AG10803 (cell line): ENCODE measurements at places on chromosomes 6 and 20.

DNA sequence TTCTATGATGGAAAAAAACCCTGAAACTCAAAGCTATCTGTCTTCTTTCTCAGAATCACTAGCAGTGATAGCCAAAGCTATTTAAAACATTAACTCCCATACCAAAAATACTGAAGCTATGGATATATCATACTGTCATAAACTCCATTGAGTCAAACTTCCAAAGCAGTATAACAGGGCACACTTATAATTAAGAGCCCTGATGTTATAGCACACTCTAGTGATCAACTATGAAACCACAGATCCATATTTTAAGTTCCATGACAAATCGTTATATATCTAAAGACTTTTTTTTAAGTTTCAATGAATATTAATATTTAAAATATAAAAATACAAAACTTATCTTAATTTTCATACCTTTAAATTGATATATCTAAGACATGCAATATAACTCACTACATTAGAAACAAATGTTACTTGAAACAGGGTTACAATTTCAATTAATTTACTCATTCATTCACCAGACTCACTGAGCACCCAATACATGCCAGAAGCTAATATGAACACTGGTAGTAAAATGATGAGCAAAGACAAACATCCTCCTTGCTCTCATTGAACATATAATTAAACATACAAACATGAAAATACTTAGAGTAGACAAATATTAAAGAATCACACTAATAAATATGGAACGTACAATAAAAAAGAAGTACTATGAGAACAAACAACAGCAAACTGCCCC lies 69.3 kb downstream of the IBTK start:
- peak; percentile 64 for DNase-seq

DNA sequence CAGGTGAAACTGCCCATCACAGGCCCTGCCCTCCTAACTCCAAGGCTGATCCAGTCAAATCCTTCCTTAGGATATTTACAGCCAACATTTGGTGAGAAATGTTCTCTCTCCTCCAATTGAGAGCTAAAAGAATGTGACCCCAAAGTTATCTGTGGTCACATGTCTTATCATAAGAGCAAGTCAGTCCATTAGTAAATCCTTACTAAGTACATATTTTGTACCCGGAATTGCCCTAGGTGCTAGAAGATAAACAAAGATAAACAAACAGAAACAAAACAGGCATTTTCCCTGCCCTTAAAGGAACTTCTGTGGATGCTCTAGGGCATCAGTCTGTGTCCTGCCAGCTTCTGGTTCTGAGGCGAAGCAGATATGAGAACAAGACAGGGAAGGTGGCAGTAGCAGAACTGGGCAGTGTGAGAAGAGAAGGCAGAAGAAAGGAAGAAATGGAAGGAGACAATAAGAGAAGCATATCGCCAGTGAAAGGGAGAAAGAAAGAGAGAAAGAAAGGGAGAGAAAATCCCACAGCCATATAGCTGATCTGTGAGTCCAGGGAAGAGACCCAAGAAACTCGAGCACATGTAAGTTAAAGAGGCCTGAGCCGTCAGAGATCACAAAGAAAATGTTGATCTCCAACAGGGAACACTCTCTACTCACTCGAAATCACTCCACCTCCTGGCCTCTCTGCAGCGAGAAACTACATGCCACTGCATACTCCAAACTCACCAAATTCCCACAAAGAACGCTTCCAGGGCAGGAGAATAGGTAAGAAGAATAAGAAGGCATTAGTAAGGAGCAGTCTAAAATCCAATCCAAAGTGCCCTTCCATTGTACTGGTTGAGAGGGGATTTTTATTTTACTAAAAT lies 41.7 kb downstream of the CDK5RAP1 start:
- no peak for DNase-seq

DNA sequence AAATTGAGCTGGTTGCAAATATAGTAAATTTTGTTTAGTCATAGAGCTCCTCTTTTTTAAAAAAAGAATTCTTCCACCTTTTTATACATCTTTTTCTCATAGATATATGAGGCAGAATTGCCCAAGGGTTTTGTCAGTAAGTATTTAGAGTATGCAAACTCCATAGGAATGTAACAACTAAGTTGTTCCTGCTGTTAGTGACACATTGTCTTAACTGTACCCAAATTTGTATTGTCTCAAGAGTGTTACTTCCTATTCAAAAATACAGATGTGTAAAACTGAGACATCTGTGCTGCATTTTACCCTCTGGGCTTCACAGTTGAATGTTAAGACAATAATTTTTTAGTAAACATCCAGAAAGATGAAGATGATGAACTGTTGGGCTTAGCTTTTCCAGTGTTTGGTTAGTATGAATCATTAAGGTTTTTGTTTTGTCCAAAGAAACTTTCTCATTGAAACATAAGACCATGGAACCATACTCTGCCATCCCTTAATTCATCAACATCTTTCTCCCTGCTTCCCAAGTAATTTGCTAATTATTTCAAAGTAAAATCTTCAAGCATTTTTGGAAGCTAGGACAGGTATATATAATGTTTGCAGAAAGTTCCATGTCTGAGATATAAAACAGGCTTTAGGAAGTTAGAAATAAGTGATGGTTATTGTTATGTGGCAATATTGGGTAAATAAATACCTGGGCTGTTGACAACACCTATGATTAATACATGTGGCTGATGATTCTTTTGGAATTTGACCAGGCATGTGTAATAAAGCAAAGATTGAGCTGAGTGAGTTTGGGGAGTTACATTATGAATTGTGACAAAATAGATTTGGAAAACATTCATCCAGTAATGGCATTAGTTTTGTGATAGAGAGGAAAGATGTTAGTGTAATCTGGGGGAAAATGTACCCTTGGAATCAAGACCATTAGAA lies 11.2 kb downstream of the OGFRL1 start:
- DNase-seq, result peak; percentile 74

GRCh38 chr6:129130959-129131681 lies 248.2 kb downstream of the LAMA2 start:
- DNase-seq, result peak; percentile 21
